ENCODE measurements at places on chromosomes 3 and 15.

- DNase-seq: no peak
These were observed 65.6 kb upstream of the SLC6A1 start for GRCh38 chr3:10926811-10927521.

- DNase-seq: no peak
These were observed 311.7 kb downstream of the NSUN3 start for GRCh38 chr3:94374439-94375161.

- DNase-seq: no peak
These were observed 29.1 kb downstream of the SCG5 start for GRCh38 chr15:32670623-32671022.

GRCh38 chr15:60352525-60352924, 45.3 kb downstream of the ANXA2 start:
- DNase-seq: no peak

- no peak for DNase-seq
These were observed 6.4 kb upstream of the ITGB5 start for GRCh38 chr3:124893526-124893925.

DNA sequence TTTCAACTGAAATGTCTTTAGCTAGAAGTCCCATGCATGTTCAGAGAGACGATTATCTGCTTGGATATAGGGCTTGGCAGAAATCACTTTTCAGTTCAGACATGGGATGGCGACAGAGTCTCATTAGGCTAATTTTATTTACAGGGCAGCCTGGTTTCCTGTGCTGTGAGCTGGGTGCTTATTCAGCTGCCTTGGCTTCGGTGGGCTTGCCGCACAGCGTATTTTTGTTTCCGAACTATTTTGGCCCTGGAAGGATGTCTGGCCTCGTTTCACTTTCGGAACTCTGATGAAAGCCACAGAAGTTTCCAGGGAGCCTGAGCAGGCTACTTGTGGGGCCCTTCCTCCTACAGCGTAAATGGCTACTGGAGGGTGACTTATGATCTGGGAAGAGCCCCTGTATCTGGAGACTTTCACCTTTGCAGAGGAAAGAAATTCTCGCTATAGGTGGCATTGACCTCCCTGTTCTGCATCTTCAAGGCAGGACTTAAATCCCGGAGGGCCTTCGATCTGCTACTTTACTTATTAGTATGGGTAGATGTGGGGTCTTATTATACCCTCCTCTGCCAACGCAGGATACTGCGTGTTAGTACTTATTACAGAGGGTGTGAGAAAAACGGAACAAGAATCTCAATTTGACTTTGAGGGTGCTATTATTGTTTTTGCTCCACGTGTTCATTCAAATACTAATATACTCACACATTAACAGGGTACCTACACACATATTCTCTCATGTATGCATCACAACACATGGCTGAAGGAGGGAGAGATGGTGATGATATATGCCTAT, 364.0 kb upstream of the RBMS3 start:
- peak; percentile 5 for DNase-seq

DNA sequence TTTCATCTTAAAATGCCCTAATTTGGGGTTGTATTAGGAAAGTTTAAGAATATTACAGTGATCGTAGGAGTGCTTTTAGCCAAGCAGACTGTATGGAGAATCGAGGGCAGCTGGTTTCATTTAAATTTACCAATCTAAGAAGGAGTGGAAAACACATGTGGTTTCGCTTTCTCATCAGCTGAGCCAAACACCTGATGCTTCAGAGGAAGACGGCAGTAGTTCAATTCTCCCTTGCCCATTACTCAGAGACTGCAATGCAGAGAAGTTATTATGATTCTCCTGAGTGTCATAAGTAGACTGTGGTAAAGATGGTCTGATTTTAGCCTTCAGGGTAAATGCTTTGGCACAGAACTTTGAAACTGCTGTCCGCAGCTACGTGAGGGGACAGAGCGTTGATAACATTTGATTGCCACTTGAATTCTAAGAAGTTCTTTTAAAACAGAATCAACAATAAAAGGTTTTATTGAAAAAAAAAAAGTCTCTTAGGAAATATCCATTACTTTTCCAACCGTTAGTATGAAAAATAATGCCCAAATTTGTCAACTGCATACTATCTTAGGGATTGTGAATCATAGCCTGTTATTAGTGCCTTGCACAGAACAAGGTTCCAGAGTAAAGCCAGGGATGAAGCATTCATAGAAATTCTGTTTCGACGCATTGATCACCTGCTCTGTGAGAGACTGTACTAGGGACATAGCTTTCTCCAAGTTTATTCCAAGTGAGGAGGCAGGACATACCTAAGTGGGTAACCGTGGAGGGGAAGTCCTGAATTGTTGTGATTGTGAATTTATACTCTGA, 25.6 kb downstream of the LYSMD4 start:
- DNase-seq: peak; percentile 35

- DNase-seq: no peak
These were observed 18.4 kb downstream of the SRGAP3 start for GRCh38 chr3:9231006-9231405.

- DNase-seq: no peak
These were observed 32.1 kb downstream of the ST6GAL1 start for GRCh38 chr3:186962445-186962844.

DNA sequence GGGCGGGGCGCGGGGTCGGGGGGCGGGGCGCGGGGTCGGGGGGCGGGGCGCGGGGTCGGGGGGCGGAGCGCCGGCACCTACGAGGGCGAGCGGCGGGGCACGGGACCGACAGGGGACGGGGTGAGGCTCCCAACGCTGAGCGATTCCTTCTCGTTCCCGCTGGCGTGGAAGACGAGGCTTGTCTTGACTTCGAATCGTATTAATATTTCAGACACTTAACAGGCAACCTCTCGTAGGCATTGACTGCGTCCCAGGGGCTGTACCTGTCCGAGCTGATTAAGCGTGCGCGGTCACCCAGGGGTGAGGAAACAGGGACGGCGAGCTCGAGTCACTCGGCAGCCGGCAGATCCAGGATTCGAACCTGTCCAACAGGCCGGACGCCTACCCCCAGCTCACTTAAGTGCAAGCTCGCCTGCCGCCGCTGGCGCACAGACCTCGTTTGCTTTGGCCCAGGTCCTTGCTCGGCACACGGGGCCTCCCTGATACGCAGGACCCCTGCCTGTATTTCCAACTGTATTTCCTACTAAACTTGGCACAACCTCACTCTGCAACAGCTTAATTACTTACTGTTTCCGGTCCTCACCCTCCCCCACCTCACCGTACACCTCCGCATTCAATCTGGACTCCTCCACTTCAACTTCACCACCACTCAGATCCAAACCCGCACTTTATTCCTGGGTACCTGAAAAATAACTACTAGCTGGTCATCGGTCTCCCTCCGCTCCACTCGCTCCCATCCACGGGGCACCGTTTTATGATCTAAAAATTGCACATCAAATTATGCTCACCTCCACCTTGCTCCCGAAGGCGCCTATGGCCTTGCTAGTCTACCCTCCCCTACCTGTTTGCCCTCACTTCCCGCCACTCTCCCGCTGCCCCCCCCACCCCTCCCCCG, 722 bp upstream of the ZXDC start:
- DNase-seq: no peak

Measured in stimulated activated CD8-positive, alpha-beta memory T cell treated with anti-CD3 and anti-CD28 coated beads, Interleukin-7, amount 100 ng/mL, for 48 hours (primary cell).